Cardiac septum (tissue), 1 donor: ENCODE measurements at places on chromosomes 1 and 21. TPM values are rescaled to one million over a fixed set of nuclear protein-coding genes. Genes with fewer than 3 reads are reported as not detected.

DNA sequence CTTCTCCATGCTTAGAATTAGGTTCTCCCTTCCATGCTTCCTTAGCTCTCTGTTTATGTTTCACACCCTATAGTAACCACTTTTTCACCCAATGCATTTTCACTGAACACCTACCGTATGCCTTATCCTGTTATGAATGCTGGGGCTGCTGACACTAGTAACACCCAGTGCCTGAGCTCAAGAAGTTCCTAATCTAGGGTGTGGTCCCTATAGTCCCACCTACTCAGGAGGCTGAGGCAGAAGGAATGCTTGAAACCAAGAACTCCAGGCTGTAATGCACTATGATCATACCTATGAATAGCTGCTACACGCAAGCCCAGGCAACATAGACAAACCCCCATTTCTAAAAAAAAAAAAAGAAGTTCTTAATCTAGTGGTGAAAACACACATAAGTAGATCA is 5.5 kb downstream of the EPHA10 start:
- no peak for DNase-seq

GRCh38 chr21:43193088-43193650 is 24.4 kb downstream of the CRYAA start:
- DNase-seq, result no peak

DNA sequence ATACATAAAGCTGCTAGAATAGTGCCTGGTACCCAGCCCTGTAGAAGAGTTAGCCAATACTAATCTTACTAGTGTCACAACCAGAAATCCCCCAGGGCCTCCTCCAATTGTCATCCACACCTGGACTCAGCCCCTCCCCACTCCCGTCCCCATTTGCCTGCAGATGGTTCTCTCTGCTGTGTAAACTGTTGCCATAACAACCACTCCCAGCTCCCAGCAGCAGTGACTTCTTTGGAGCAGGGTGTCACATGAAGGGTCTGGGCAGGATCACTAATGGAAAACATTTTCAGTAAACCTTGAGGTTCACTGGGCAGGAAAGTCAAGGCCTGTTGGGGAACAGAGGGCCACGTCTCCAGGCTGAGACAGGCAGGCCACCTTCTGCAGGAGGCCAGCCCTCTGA is 126.0 kb upstream of the IPO9 start:
- DNase-seq, result no peak

DNA sequence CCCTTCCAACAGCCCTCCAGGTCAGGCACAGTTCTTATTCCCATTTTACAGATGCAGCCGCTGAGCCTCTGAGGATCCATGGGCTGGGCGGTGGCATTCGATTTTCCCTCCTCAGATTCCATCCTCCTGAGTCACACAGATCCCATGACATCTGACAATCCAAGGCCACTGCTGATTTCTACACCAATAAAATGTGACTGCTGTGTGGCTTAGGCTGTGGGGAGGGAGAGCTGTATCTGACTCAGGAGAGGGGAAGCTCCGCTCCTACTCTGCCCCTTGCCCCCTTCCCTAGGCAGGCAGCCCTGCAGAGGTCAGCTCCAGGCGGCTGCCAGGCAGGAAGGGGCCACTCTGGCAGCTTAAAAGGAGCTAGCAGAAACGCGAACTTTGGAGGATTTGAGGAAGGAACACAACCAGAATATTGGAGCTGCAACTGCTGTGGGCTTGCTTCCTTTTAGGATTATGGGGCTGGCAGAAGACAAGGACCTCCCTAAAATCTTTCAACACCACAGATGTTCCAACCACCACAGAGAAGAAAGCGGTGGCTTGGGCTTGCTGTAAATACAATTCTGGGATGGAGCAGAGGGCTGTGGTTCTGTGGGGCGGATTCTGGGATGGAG is 50.0 kb downstream of the MRPL37 start:
- no peak for DNase-seq

DNA sequence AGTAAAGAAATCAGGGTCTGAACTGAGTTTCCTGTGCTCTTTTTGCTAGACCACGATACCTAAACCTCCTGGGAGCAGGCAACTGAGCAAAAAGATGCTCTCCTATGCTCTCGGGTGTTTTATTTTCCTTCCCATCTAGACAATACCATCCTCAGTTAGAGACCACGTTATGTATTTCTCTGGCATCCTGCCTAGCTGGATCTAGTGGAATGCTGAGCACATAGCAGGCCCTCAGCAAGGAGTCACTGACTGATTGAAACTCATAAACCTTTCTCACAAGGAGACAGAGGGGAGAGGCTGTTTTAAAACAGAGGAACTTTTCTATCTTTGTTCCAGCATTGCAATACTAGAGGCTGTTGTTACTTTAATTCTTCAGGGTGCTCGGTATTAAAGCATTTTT is 168.0 kb downstream of the CYYR1 start:
- no peak for DNase-seq

IVL gene
- total RNA-seq, result not detected

FAM72C gene
- not detected for total RNA-seq

CYP4A11 gene
- not detected for total RNA-seq
